ENCODE measurements at places on chromosomes 12 and 14.

- DNase-seq: no peak
These were observed 557 bp upstream of the FICD start for GRCh38 chr12:108514468-108514972.

DNA sequence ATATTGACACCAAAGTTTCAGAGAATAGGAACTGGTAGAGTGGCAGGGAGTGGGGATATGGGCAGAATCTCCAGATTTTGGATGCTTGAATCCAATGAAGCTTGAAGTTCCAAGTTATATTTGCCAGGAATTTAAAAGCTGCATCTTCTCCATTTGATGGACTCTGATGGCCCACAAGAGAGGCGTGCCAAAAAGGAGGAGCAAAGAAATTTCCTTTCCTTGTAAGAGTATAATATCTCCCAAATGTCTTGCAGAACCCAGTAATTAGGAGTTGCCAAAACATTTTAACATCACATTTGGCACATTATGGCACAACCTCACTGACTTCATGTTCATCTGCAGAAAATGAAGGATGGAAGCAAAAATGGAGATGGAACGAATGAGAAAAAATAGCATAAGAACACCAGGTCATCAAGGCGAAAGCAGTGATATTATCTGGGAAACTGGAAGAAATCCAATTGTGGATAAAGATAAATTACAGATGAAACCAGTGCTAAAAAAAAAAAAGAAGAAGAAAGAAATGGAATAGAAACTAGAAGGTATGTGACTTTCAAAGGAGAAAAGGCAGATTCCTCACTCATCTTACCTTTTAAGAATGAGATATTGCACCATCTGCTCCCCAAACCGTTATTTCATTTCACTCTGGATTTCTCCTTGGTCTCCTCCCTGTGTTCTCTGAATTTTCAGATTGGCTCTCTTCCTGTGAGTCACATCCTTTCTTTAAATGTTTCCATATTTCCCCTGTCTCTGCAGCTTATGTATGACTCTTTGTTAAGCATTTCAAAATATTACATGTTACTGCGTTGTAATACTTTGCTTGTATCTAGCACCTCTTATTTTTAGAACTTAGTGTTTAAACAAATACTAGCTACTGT is 13.5 kb upstream of the FLRT2 start:
- no peak for DNase-seq

- no peak for DNase-seq
These were observed 47.2 kb downstream of the FGD4 start for GRCh38 chr12:32446316-32447119.

DNA sequence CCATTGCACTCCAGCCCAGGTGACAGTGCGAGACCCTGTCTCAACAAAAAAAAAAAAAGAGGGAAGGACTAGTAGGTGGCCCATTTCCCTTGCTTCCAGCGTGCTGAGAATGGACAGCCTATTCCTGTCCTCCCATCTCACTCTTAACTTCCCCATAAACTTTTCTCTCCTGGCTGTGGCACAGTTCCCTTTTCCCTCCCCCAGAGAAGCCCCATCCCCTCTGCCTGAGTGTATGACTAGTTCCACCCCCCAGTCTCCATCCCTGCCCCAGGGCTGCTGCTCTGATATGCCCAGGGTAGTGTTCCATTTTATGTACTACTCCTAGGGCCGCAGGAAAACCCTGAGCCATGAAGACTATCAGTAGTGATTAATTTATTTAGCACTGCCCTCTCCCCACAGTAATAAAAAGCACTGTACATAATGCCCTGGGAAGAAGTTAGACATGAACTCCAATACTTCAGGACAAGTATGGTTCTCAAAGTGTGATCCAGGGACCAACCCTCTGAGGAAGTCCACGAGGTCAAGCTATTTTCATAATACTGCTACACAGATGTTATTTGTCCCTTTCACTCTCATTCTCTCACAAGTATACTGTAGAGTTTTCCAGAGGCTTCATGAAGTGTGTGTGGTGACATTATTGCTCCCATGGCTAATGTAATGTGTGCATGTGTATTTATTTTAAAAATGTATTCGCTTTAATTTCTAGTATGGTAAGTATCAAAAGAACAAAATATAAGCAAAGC is 11.5 kb upstream of the CHD4 start:
- DNase-seq: no peak

DNA sequence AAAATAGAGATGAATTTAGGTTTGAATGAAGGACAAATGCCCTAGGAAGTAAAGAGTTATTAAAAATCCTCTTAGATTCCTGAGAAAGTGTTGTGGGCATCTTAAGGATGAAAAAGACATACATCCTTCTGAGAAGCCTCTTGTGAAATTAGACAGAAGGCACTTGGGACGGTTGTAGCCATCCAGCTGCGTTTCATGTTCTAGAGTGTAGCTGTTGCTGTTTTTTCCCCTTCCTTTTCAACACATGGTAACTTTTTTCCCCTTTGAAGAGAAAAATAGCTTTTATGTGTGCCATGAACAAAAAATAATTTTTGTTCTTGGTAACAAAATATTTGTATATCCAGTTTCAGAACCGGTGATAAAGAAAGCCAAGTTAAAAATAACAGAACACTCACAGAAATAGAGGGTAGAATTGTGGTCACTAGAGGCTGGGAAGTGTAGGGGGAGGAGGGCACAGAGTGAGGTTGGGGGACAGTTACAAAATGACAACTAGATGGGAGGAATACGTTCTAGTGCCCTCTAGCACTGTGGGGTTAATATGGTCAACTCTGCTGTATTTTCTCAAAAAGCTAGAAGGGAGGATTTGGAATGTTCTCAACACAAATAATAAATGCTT is 58.4 kb downstream of the PTHLH start:
- DNase-seq: no peak

DNA sequence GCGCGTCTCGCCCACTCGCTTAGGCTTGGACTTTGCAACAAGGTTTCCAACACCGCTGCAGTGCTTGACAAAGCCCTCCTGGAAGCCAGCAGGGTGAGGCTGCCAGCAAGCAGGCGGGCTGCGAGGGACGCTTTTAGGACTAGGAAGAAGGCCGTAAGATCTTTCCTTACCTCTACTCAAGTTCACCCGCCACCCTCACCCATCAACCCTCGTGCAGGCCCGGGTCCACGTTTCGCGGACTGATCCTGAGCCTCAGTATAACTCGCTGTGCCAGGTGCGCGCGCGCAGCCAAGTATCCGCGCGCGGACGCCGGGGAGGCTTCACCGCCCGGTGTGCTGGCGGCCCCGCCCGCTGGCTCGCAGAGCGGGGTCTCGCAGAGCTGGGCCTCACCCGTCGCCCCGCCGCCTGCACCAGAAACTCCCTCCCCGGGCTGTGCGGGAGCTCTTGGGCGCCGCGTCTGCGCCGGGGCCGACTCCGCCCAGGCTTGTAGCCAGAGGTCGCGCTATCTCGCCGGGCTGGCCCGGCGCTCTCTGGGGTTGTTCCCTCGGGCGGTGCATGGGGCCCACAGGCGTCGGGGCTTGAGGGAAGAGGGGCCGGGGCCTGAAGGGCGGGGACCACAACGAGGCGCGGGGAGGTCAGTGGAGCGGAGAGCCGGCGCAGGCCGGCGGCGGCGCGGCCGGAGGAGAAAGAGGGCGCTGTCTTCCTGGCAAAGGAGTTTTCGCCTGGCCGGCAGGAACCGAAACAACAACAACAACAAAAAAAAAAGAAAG is 7.6 kb upstream of the SIX1 start:
- no peak for DNase-seq

GRCh38 chr12:121112496-121112895 is 20.2 kb upstream of the P2RX7 start:
- no peak for DNase-seq

DNA sequence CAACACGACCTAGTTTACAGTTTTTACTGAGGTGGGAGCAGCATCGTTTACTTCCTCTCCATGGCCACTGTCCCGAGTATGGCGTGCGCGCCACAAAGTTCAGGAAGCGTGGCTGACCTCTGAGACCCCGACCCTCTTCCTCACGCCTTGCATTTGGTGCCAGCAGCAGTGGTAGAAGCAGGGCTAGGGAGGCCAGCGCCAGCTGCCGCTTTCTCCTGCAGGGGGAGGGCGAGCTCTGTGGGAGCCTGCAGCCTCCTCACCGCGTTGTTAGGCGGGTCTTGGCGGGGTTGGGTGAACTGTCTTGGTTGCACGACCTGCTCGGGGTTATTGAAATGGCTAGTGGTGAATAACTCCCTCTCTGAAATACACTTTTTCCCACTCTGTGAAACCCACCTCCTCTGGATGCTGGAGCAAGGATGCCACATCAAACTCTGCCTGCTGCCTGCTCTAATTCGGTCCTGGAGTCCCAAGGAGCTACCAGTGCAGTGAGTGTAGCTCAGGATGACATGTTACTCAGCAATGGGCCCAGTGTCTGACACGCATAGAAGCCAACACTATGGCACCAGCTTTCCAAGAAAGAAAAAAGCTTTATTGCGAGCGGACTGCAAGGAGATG is 22.3 kb upstream of the TDRD9 start:
- DNase-seq: no peak

DNA sequence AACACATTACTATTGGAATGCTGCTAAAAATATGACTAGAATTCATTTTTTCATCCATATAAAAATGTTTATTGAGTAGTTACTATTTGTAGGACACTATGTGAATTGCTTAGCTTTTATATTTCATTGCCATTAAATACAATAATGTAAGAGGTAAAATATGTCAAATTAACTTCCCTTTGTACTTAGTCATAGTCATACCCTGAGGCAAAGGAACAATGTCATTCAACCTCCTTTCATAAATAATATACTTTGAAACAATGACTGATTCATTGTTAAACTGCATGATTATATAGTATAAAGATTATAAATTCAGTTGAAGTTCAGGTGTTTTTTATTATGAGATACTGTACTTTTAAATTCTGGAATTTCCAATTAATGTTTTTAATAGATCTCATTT is 105.2 kb downstream of the GARIN6 start:
- DNase-seq: no peak

DNA sequence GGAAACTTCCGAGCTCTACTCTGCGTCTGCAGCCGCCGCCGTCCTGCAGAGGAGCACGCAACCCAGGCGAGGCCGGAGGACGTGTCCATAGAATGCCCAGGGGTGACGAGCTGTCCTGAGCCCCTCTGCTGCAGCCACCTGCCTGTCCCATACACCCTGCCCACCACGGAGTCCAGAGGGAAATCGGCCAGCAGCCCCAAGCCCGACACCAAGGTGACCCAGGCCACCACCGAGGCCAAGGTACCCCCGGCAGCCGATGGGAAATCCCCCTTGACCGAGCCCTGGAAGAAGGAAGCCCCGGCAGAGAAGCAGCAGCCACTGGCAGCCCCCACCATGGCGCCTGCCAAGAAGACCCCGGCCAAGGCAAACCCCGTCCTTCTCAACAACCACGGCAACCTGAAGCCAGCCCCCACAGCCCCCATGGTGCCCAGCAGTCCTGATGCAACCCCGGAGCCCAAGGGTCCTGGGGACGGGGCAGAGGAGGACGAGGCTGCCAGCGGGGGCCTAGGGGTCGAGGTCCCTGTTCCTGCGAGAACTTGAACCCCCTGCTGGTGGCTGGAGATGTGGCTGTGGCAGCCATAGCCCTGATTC is 128.7 kb upstream of the C14orf180 start:
- DNase-seq: no peak

GRCh38 chr14:58809520-58809919 is 171.8 kb downstream of the DACT1 start:
- no peak for DNase-seq

- DNase-seq: no peak
These were observed 118.0 kb upstream of the NPAS3 start for GRCh38 chr14:32820682-32821081.

DNA sequence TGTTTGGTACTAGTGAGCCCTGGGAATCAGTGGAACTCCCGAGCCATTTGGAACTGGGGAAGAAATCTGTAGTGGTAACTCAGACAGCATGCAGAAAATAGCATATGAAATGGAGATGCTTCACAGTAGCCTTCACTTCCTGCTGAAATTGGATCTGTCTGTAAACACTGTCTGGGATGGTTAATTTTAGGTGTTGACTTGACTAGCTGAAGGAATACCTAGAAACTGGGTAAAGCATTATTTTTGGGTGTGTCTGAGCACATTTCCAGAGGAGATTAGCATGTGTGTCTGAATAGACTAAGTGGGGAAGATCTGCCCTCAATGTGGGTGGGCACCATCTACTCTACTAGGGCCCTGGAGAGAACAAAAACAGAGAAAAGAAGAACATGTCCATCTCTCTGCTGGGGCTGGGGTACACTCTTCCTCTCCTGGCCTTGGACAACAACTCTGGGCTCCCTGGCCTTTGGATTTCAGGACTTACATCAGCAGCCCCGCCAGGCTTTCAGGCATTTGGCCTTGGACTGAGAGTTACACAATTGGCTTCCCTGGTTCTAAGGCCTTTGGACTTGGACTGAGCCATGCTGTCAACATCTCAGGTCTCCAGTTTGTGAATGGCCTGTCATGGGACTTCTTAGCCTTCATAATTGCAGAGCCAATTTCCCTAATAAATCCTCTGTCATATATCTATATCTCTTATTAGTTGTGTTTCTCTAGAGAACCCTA is 14.0 kb upstream of the CRADD start:
- DNase-seq: no peak

GRCh38 chr12:2395354-2395977 is 342.7 kb downstream of the CACNA1C start:
- no peak for DNase-seq

GRCh38 chr12:98439471-98439951 is 75.9 kb upstream of the TMPO start:
- no peak for DNase-seq

GRCh38 chr14:61602733-61603077 is 92.6 kb upstream of the HIF1A start:
- DNase-seq: no peak

DNA sequence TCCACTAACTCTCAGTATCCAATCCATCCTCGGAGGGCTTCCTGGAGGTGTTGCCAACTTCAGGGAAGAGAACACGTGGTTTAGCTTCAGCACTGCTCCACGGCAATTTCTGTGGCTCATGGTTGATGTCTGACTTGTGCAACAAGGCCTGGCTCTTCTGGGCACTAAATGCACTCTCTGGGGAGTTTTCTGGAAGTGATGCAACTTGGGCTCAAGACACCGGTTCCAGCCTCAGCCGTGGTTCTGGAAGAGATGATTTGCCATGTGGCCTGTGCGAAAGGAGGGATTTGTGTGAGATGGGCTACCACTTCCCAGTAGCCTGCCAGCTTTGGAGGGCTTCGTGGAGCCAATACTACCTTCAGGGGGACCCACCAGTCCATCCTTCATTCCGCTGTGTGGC is 118.6 kb upstream of the RTL1 start:
- no peak for DNase-seq

All from CD8-positive, alpha-beta T cell (primary cell).